H7 (cell line): ENCODE measurements at places on chromosomes 5 and 9.

- peak; percentile 48 for DNase-seq
These were observed 30.3 kb downstream of the SARDH start for GRCh38 chr9:133707763-133708245.

- DNase-seq, result no peak
These were observed 162.1 kb downstream of the TENT4A start for GRCh38 chr5:6875376-6875775.

DNA sequence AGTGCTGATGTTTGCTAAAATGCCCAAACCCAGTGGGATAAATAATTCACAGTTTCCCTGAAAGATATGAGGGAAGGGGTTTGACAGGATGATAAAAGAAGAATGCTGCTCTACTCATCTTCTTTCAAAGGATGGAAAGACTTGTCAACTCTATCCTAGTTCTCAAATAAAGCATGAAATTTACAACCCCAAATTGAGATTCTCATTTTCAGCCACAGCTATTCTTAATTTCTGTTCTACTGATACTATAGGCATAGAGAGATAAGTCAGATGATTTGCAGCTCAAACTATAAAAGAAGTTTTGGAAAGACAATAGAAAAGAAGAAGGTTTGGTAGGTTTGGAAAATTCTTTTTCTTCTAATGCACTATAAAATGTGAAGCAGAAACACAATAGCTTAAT, 542.6 kb downstream of the CSNK1G3 start:
- DNase-seq, result no peak

- DNase-seq, result no peak
These were observed 58.4 kb downstream of the DUSP1 start for GRCh38 chr5:172712610-172713009.

- DNase-seq, result no peak
These were observed 144.7 kb downstream of the TRPM6 start for GRCh38 chr9:74742792-74743730.

GRCh38 chr5:125293726-125294125, 547.3 kb upstream of the ZNF608 start:
- DNase-seq, result no peak

DNA sequence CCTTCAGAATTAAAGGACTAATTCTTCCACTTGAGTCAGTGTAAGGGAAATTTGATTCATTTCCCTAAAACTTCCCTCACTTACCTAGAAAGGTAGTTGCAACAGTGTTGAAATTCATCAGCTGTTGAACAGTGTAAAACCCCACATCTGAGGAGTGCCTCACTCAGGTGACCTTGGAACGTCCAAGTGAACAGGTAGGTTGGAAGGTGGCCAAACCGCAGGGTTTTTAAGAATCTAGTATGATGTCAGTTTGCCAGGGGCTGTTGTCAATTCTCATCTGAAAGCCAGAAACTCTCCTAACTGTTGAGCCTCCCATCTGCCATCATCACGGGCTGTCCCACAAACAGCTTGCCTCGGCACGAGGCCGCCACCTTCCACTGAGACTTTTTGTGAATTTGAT, 105.7 kb downstream of the TMEM174 start:
- DNase-seq, result no peak

DNA sequence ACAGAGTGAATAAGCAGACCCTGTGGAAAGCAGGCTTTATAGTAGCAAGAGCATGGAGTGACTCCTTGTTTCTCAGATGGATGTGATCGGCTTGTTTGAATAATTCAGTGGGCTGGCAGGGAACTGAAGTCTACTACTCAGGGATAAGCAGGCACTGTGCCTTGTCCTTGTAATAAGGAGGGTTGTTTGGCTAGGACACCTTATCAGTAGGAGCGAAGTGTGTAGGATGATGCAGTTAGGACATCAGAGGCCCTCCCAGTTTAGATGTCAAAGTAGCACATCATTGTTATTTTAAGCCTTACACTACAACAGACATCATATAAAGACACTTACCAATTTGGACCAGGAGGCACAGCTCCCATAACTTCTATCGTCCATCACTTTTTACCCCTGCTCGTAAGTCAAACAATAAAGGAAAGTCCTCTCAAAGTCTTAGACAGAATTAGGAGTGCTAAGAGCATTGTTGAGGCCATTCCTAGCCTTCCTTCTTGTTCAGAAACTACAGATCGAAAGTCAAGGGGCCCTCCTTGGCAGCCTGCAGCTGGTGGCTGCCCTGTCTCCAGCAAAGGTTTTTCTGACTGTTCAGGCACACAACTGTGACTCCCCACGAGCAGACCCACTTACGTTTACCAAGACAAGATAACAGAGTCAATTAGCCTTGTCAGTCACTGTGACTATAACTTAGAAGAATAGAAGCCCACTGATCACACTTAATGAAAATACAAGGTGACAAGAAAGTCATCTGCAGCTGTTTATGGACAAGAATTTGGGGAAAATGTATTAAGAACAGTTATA, 218.6 kb downstream of the SNX18 start:
- DNase-seq, result no peak

DNA sequence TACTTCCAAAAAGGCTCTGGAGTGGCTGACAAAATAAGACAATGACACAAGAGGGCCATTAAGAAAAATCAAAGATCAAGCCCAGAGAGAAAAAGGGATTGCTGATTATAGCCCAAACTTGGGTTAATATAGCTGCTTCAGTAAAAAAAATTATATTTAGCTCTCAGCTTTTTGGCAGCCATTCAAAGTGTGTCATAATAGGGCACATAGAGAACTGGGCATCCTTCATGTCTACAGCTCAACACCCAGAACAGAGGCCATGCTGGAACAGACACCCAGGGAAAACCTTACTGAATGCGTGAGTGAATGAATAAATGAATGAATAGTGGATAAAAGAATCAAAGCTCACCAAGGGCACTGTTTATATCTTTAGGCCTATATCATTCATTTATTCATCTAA, 110.1 kb downstream of the SLIT3 start:
- no peak for DNase-seq

DNA sequence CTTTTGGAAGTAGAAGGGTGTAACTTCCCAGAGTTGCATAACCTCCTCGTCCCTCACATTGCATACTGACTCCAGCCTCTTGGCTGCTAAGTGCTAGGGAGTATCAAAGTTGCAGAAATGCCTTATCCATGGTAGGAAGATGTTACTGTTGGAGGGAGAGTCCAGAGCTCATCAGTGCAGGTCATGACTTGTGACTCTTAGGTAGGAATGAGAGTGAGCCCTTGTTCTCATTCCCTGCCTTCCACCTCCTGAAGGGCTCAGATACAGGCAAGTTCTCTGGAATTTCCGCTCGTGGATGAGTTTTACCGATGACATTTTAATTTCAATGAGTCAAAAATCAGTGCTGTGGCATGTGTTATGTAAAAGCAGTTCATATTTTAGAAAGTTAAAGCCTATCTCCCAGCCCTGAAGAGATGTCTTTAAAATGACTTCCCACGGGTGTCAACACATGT, 17.0 kb downstream of the IRX1 start:
- DNase-seq, result no peak

- no peak for DNase-seq
These were observed 62.1 kb upstream of the SPDL1 start for GRCh38 chr5:169521366-169521983.

DNA sequence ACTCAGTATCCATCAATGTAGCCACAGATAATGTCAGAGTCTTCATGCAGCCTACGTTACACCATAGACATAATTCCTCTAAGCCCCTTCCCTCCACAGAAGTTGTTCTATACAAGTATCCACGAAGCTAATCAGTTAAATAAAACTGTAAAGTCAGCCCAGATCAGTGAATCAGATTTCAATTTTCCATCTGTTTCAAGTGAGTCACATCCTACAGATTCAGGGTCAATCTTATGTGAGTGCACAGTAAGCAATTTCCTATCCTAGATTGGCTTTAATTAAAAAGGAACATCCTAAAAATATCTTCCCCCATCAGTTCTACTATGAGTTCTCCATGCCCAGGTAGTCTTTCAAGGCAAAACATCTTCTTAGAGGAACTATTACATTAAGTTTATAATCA, 402.5 kb downstream of the EFNA5 start:
- DNase-seq, result no peak

- DNase-seq, result no peak
These were observed 16.4 kb downstream of the RETREG1 start for GRCh38 chr5:16600397-16600796.

- DNase-seq, result no peak
These were observed 6.0 kb downstream of the CDX1 start for GRCh38 chr5:150172556-150172955.

GRCh38 chr5:107518190-107518589, 152.5 kb downstream of the EFNA5 start:
- DNase-seq, result no peak

GRCh38 chr9:91833878-91834255, 116.2 kb downstream of the ROR2 start:
- peak; percentile 31 for DNase-seq

GRCh38 chr5:14913096-14913495, 41.5 kb upstream of the ANKH start:
- DNase-seq, result no peak

DNA sequence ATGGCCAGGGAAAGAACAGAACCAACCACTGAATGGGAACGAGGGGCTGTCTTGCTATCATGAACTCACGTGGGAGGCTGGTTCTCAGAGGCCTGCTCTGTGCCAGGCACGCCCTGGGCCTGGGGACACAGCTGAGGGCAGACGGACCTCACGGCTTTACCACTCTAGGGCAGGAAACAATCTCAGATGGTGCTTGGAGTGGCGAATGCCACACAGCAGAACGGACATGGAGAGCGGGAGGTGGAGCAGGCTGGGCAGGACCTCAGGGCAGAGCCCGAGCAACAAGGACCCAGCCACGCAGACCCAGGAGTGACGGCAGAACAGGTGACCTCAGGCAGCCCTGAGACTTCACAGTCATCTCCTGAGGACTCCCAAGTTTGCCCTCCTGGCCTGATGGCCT, 8.7 kb downstream of the TOR1A start:
- DNase-seq, result no peak

DNA sequence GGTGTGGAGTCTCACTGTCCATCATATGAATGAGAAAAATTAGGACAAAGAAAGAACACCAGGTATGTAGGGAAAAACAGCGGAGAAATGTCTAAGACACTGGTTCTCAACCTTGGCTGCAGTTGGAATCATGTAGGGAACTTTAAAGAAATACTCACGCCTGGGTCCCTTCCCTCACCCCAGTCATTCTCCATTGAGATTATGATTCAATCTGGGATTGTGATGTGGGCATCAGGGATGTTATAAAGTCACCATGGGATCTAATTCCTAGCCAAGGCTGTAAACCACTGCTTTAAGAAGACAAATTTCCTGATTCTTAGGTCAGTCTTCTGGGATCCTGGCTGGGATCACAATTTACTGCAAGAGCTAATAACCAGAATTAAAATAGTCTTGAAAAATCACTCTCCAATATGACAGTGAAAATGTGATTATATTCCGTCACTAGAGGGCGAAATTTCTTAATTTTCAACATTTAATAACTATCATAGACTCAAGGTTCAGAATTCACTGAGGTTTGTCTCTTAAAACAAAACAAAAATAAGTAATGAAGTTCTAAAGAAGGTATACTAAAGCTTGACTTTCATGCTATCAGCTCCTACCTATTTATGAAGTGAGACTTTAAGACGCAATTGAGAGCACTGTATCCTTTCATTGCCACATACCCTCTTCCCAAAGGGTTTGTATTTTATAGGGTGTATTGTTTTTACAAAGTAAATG, 60.5 kb downstream of the GLDC start:
- DNase-seq, result peak; percentile 24

DNA sequence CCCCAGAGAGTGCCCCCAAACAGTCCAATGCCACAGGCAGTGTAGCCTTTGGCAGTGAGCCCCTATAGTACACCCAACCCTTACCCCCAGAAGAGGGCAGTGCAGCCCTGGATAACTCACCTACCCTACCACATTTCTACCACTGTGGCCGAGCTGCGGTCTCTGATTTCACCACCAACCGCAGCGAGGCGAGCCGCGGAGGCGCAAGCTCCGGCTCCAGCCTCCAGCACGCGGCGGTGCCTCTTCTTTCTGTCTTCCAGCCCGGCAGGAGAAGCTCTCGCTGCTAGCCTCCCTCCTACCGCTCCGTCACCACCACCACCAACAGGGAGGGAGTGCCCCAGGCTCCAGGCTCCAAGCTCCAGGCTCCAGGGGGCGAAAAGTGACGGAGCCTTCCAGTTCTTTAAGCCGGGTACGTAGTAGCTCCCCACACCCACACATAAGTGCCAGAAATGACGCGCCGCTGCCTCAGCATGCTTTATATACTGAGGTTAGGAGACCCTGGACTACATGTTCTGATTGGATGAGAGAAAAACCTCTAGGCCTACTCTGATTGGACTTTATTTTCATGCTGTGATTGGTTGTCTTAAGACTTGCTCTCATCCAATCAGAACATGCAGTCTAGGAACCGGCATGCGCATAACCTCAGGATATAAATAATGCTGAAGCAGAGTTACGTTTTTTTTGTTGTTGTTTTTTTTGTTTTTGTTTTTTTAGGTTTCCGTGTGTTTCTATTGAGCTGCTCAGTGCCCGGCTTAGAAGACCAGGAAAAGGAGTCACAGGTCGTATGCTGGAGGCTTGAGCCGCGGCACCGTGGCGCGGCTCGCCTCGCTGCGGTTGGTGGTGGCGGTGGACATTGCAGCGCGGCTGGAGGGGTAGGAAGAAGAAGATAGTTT, at the start of gene PCAT7:
Gene PCAT7, plus strand, starts transcription at position 645 of the 893 bp plus-strand sequence.
- peak; percentile 87 for DNase-seq

GRCh38 chr5:77853353-77853907, 77.3 kb upstream of the TBCA start:
- no peak for DNase-seq

GRCh38 chr9:120865176-120865575, 11.8 kb downstream of the PHF19 start:
- DNase-seq, result peak; percentile 26
